ENCODE measurements at places on chromosomes 2 and 18.

DNA sequence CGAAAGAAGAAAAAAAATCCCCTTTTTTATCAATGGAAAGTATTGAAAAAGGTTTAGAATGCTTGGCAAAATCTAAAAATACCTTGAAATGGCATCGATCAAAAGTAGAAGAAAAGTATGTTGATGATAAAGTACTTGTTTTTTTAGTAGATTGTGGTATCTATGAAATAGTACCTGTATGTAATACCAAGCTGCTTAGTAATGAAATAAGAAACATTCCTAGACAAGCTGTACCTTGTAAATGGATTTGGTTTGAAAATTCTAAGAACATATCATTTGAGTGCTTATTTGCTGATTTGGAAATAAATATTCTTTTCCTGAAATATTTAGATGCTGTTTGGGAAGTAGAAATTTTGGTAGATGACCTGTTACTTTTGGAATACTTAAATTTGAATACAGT, 18.4 kb downstream of the TDRD15 start:
- DNase-seq, result no peak

DNA sequence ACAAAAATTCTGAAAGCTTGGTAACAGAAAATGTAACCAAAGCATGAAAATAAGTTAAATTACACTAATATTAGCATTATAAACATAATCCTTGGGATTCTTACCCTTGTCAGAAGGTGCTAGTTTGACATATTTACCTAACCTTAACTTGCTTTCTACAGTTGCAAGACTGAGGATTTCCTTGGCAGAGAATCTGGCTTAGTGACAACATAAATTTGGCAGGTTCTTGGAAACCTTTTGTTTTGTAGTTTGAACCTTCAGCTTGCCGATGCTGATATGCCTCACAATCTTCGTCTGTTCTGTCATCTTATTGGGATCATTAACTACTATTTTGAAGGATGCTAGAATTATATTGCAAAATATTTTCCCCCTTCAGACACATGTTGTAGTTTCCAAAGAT, 3.4 kb downstream of the XIRP2 start:
- no peak for DNase-seq

- DNase-seq, result no peak
Observed at GRCh38 chr2:106314444-106314843, 120.3 kb upstream of the UXS1 start.

- DNase-seq, result no peak
Observed at GRCh38 chr2:31066086-31066485, 72.2 kb downstream of the GALNT14 start.

GRCh38 chr18:79600596-79600995, 79.0 kb upstream of the CTDP1 start:
- no peak for DNase-seq

DNA sequence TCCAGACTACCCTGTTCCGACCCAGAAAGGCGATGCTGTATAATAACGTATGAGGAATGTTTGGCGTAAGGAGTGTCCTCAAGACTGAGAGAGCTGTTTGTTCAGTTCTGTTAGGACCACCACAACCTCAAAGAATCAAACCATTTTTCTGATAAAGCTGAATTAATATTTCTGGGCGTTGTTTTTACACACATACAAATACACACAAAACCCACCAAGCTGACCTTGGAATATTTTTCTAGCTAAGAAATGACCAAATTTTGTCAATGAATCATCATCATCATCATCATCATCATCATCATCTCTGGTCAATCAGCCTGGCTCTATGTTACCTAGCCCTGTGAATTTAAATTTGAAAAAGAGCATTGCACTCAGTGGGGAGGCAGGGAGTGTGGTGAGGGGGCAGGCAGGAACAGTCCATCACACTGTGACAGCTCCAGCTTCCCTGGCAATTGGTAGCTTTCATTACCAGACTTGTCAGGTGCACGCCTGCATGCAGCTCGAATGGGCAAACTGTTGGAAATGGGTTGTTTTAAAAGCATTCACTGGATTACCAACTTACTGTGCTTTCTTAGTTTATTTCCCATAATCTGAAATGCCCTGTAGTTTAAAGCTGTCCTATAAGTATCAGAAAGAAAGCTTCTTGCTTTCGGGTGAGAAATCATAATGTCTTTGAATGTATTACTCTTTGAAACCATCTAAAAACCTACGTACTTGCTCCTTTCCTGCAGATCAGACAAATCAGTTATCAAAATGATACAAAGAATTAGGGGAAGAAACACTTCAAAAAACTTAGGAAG, 6.9 kb upstream of the POU3F3 start:
- DNase-seq, result no peak

GRCh38 chr2:241859436-241860183, 916 bp upstream of the PDCD1 start:
- no peak for DNase-seq

DNA sequence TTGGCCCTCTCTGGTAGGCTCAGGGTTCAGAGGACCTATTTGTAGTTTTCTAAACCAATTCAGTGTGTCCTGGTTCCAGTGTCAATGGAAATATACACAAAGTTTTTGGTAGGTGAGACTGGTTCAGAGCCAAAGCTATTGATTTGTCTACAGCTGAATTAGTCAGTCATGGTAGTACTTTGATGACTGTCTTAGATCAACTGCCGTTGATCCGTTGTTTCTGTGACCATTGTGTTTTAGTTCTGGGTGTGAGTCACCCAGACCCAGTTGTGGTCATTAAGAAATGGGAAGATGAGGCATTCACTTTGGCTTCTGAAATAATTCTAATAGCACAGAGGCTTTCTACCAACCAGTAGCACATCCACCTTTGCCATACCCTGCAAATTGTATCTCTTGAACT, 16.0 kb upstream of the RPE start:
- no peak for DNase-seq

GRCh38 chr2:223048519-223048918, 3.5 kb upstream of the KCNE4 start:
- no peak for DNase-seq

DNA sequence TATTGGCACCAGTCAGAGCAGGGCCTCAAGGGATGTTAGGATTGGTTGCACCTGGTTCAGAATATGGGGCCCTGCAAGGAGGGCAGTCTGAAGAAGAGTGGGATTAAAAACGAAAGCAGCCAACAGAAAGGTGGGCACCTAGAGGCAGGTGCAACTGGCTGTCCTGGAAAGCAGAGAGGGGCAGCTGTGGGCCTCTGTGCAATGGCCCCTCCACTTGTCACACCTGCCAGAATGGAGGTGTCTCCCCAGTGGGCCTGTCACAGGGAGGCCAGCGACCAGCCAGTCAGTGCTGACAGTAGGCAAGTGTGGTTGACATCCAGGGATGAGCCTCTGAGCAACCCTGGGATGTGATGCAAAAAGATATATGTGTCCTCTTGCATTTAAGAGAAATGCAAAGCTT, 37.7 kb downstream of the INPP4A start:
- no peak for DNase-seq

DNA sequence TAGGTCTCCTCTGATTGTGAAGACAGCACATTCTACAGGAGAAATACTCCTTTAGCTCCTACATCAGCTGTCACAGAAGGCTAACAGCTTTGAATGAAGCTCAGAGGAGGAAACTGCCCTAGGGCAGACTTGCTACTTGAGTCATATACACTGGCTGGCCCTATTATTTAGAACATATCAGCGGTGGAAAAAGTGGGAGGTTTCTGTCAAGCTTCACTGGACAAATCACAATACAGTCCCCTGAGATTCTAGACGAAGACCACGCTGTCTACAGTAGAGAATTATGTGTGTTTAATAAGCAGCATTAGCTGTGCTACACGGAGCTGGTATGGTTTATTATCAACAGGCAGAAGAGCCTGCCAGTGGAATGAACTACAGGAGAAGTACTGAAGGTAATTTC, 230.9 kb upstream of the FSIP2 start:
- DNase-seq, result no peak

GRCh38 chr18:74281980-74282754, 9.6 kb downstream of the CYB5A start:
- DNase-seq, result no peak

DNA sequence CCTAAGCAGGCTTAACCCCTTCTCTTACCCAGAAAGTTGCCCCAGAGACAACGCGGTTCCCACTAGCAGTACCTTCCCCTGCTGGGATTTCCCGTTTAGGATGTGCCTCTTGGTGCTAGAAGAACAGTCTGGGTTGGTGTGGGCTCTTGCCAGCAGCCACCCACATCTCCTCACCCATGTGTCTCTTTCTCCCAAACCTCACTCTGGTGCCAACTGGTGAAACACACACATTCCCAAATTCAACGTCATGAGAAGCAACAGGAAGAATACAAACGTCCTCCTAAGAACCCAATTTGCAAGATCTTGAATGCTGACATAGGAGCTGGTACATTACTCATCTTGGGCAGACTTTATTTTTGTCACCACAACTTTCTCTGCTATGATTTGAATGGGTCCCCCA, 36.2 kb downstream of the DIPK1C start:
- DNase-seq, result no peak

- no peak for DNase-seq
Observed at GRCh38 chr2:33265584-33266338, 210.7 kb upstream of the RASGRP3 start.

GRCh38 chr2:32008805-32009515, 1.8 kb downstream of the MEMO1 start:
- DNase-seq, result no peak

DNA sequence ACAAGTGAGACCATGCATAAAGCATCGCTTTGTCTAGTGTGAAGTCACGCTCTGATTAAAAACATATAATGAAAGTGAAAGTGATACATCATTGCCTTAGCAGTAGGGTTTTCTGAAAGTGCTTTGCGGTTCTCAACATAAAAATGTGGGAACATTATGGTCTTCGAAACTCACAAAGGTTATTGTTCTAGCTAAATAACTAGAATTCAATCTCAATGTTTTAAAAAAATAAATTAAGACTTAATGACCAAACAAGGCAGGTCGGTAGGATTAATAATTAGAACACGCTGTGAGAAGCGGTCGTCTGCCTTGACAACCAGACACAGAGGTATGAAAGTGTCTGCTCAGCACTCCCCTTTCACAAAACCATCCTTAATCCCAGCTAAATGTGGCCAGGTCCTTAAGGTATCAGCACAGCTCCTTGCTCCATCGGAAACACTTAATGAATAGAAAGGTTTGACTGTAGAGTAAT, 42.2 kb downstream of the KLHL14 start:
- DNase-seq, result no peak

GRCh38 chr2:152024477-152024876, 74.4 kb downstream of the CACNB4 start:
- no peak for DNase-seq

- DNase-seq, result no peak
Observed at GRCh38 chr2:65589667-65590066, 157.3 kb upstream of the SPRED2 start.

GRCh38 chr2:225999692-226000091, 600.2 kb downstream of the NYAP2 start:
- DNase-seq, result no peak

DNA sequence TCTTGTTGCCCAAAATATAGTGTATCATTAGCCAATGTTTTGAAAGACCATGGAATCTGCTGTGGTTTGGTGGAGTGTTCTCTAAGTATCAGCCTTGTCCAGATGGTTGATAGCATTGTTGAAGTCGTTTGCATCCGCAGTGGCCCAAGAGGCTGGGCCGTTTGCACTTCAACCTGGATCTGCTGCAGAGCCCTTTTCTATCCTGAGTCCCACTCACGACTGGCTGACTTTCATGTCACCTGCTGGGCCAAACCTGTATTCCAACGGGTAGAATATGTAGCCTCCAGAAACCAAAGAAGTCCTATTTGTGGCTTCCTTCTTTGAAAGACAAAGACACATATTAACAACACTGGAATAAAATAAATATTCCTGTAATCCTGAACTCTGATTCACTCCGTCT, 1154.1 kb downstream of the RPIA start:
- DNase-seq, result no peak

DNA sequence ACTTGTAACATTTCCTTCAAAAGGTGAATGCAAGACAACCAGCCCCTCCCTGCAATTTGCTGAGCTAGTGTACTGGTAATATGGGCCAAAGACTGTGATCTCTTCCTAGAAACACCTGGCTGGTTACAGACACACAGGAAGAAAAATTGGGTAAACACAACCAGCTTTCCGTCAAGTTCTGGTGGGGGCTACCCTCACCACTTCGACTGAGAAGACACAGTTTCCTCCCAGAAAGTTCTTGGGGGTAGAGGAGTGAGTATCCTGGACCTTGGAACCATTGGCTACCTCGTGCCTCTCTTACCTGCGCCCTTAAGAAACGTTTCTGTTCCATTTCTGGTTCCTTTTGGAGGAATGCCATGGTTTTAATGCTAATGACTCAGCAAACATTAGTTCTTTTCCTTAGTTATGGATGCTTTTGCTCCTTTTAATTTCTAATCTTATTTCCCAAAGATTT, 120.9 kb upstream of the DLX2 start:
- DNase-seq, result no peak

DNA sequence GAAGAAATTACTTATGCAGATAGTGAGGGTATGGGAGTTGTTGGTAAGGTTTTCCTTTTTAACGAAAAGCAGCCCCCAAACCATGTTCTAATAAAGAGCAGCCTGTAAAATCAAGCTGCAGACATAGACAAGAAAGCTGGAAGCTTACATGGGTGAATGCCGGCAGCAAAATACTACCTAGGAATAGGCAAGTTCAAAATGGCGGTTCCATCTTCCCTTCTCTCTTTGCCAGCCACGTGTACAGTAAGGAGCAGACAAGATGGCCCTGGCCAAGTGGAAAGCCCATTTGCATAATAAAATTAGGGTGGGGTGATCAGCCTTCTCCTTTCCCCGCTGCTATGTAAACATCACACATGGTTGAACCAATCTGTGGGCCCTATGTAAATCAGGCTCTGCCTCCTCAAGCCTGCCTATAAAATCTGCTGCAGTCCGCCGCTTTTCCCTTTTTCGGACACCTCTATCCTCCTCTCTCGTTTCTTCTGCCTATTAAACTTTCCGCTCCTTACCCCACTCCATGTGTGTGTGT, 155.0 kb downstream of the ZBTB7C start:
- no peak for DNase-seq

- no peak for DNase-seq
Observed at GRCh38 chr2:6916736-6917070, 509 bp upstream of the RNF144A start.

DNA sequence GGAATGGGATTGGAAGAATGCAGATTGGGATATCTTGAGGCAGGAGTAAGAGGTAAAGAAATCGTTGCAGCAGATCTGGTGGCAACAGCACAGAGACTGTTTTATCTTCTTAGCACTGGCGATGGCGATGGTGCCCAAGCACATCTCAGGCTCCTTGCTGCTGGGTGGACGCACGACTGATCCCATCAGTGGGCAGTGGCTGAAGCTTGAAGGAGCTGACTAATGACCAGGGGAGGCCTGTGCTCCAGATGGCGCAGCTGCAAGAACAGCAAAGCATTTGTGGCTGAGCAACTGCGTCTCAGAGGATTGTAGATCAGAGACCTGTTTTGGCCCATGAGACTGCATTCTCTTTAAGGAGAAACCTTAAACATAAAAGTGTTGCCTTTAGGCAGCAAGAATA, 54.6 kb downstream of the GALR1 start:
- DNase-seq, result no peak

GRCh38 chr2:151056870-151057269, 204.8 kb downstream of the RBM43 start:
- no peak for DNase-seq
